ENCODE measurements at places on chromosomes 1 and 21.

DNA sequence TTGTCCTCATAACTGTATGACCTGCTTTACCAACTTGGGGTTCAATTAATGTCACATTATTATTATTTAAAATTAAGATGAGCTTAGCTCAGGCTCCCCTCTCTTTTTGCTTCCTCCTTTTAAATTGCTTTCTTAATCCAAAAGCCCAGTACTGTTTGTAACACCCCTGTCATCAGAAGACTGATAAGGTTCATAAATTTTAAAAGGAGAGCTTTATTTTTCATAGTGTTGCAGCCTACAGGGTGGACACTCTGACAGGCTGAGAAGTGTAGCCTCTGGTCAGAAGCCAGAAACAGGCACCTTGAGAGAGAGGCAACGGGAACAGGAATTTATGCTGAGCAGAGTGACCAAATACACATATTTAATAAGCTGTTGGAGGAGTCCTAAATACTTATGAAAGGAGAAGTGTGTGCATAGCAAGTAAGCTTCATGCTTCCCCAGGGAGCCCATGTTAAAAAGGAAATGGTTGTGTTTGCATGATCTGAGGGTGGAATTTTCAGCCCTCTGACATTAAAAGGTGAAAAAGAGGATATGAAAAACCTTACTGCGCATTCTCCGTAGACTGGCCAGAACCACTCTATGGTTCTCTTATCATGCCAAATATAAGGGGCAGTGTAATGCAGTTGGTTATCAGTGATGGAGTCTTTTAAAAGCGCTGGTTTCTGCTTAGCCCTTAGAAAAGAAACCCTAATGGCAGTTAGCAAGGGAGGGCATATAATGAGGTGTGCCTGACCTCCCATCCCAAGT lies 30.5 kb upstream of the FGGY start:
- DNase-seq: no peak

DNA sequence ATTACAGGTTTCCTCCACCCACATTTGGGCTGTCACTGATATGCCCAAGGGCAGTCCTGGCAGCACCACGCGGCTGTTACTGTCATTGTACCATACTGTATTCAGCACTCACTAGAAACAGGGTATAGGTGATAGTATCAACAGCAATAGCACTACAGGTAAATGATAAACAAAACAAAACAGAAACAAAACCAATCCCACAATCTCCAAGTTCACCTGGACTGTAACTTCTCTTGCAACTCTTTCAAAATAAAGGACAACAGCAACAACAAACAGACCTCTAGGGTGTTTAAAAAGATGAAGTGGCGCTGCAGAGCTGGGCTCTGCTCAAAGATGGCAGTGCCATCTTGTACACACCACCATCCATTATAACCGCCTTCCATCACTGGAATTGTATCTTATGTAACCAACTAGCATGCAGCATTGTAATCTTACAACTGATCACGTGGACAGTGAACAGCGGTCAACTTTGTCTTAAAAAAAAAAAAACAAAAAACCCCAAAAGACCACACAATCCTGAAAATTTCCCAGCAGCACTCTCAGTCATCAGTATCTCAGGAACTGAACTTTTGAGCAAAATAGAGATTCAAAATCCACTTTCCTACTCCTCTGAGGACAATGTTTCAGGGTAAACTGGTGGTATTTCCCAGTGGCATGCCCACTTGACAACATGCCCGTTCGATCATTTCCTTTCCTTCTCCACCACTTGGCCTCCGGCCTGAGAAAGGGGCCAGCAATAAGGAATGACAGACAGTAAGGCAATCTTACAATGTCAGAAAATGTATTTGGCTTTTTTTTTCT lies 3.8 kb downstream of the IRF2BP2 start:
- DNase-seq: peak; percentile 28

- no peak for DNase-seq
These were observed 49.3 kb downstream of the TGFB2 start for GRCh38 chr1:218394416-218394815.

DNA sequence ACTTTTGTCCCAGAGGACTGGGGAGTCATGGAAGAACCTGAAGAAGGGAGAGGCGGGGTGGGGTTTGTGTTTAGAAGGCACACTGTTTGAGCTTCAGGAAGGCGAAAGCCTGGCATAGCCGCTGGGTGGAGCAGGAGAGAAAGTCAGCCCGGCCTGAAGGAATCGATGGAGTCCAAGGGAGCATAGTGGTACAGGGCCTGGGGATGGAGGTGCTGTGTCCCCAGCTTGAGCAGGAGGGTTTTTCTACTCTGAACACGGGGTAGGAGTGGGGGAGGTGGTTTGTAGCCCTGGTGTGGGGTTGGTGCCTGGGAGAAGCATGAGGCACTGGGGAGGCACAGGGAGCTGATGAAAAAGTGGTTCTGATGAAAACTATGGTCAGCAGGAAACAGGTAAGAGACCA lies 4.7 kb upstream of the CCDC24 start:
- no peak for DNase-seq

DNA sequence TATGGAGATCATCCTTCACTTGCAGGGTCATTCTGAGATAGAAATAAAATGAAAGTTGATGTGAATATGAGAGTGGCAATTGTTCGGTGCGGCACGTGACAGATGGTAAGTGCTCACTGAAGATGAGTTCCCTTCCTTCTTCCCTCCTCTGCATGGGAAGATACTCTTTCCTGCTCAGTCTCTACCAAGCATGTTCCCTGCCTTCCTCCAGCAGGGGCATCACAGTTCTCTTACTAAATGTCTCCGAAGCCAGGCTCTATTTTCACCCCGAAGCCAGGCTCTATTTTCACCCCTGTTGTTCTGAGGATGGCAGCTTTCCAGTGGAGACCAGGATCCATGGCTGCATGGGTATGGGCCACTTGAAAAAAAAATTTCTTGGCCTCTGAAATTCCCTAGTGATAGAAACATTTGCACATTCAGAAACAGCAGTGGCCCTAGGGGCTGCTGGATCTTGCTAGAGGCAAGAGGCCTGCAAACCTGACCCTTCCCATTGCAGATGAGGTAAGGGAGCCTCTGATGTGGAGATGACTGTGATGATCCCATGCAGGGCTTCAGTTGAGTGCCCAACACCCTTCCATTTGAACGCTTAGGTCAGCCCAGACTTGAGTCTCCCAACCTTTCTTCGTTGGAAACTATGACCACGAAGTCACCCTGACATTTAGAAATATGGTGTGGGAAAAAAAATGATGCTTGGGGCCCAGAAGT lies 123.7 kb upstream of the HMGB4 start:
- no peak for DNase-seq

DNA sequence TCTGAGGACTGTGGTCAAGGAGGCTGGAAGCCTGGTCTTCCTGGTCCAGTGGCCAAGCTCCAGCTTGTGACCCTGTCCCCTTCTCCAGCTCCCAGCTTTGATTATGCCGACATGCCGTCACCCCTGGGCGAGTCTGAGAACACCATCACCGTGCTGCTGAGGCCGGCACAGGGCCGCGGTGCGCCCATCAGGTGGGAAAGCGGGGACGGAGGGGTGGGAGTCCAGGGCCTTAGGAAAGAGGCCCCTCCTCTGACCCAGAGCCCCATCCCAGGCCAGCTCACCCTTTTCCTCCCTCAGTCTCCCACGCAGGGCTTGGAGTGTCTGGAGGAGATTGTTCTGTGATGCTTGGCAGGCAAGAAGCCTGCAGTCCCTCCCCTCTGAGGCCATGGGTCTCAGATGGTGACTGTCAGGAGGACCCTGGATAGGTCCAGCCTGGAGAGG lies 43.6 kb downstream of the PTPRU start:
- no peak for DNase-seq

- no peak for DNase-seq
These were observed 28.4 kb downstream of the SYT2 start for GRCh38 chr1:202681736-202682420.

DNA sequence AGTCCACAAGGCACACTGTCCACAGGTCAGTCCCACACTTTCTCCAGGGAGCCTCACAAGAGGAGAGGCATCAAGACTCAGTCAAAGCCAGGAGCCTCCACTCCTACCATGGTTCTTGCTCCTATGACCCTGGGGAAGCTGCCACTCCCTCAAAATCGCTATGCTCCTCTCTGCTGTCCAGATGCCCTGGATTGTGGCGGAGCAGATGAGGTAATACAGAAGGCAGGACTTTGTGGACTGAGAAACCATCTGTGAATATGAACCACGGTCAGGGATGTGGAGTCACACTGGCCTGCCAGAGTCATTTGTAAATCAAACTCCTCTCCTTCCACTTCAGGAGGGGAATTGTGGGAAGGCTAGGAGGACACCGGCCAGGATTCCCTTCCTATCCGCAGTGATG lies 20.6 kb downstream of the VWA5B1 start:
- no peak for DNase-seq

- DNase-seq: peak; percentile 41
These were observed 1.2 kb downstream of the SCAF4 start for GRCh38 chr21:31730712-31731055.

GRCh38 chr1:231091831-231092301 lies 51.8 kb upstream of the FAM89A start:
- no peak for DNase-seq

- no peak for DNase-seq
These were observed 16.3 kb upstream of the TSPAN1 start for GRCh38 chr1:46158312-46159281.

GRCh38 chr1:39752703-39753102 lies 14.0 kb downstream of the PPIE start:
- no peak for DNase-seq

- no peak for DNase-seq
These were observed 443.4 kb upstream of the NCAM2 start for GRCh38 chr21:20554785-20555184.

DNA sequence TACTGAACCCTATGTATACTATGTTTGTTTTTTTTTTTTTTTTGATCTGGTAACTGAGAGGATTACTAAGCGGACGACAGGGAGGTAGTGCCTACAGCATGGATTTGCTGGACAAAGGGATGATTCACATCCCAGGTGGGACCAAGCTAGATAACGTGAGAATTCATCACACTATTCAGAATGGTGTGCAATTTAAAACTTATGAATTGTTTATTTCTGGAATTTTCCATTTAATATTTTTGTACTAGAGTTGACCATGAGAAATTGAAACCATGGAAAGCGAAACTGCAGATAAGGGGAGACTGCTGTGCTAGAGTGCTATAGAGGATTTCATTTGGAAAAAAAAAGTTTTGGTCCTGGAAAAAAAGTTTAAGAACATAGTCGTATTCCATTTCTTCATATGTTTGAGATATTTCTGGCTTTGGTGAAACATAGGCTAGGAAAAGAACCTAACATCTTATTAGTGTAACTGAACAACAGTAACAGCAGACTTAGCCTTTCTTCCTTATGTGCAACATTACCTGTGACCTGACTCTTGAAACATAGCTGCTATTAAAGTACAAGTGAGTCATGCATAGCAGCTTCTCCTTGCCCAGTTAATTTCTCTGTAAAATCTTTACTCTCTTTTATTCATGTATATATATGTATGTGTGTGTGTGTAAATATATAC lies 202.5 kb downstream of the FGGY start:
- no peak for DNase-seq

- DNase-seq: peak; percentile 81
These were observed 5.6 kb upstream of the ADAMTSL4 start for GRCh38 chr1:150543500-150544143.

DNA sequence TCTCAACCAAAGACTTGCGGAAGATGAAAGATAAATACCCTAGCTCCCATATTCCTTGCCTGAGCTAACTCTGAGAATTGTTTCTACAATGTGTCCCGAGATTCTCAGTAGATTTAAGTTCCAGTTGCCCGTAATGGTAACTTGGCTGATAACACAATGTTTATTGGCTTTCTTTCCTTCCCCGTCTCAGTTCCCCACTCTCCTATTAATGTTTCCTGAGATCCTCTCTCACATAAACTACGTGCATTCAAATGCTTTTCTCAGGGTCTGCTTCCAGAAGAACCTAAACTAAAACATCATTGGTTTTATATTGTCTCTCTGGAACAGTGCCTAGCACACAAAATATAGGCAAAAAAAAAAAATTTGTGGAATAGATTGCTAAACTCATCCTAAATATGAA lies 794.2 kb upstream of the ADGRL2 start:
- DNase-seq: no peak

- DNase-seq: no peak
These were observed 7.3 kb upstream of the SLC35D1 start for GRCh38 chr1:67061266-67061665.

GRCh38 chr1:192378276-192378675 lies 61.5 kb downstream of the RGS21 start:
- no peak for DNase-seq

GRCh38 chr1:12544357-12544756 lies 73.7 kb downstream of the DHRS3 start:
- DNase-seq: no peak

GRCh38 chr1:199083680-199084079 lies 444.8 kb downstream of the PTPRC start:
- DNase-seq: no peak

DNA sequence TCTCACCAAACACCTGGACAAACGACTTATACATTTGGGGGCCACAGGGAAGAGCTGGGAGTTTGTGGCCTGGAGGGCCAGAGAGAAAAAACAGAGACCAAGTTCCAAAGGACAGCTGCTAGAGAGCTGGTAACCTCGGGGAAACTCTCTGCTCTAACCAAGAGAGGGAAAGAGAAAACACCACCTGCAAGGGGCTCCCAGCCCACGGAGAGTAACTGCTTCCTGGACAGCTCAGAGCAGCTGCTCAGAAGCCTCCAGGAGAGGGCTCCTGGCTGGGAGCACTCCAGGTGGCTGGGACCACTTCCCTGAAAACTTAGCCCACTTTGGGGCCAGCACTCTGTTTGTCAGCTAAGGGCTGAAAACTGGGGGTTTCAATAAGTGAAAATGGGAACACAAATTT lies 154.8 kb upstream of the GRIK3 start:
- DNase-seq: no peak

DNA sequence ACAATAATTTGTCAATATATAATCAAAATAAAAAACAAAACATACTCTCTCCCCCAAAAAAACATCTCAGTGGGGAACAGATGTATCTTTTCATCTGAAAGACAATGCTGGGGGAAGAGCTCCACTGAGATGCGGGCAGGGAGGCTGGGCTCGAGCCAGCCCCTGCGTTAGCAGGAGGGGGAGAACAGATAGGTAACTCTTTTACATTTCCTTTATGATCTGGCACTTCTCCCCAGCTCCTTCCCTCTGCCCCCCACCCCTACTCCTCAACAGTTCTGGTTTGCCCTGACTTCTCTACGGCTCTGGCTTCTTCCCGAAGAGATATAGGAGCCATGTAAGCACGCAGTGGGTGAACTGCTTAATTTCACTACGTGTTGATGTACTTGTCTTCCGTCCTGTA lies 12.4 kb downstream of the LEPR start:
- no peak for DNase-seq

GRCh38 chr1:110756506-110756905 lies 81.8 kb upstream of the KCNA3 start:
- peak; percentile 14 for DNase-seq

- no peak for DNase-seq
These were observed 85.9 kb downstream of the PDE9A start for GRCh38 chr21:42739061-42739931.

DNA sequence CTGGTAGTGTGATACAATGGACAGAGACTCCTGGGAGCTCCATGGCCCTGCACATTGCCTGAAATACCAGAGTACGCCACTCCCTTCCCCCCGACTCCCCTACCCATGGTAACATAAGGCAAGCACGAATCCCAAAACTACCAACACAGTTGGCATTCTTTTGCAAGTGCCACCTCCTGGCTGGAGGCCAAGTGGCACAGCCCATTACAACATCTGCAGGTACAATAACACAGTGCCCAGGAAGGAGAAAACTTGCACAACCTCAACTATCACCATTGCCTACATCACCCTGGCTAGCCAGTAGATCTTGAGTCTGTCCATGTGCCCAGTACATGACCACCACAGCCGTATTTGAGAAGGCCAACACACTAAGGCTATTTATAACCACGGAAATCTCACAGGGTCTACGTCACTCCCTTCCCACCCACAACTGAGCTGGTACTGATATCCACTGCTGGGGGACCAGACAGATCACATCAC lies 11.7 kb downstream of the ADAMTS1 start:
- DNase-seq: no peak
